Cortex of kidney (tissue), 1 donor: ENCODE measurements at places on chromosomes 12 and 14.

DNA sequence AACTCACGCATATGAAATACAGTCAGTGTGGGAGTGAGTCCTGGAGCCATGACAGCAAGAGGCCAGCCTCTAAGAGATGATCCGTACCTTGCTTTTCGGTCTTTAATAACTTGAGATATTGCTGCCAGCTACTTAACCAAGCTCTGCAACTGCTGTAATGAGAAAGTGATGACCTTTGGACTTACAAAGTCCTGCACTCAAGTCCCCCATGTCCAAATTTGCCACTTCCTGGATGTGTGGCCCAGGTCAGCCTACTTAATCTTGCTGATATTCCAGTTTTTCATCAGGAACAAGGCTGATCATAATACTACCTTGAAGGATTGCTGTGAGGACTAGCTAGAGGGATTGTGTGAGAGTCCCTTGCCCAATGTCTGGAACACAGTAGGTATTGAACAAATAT lies 33.8 kb upstream of the DUSP6 start:
- no peak for DNase-seq

DNA sequence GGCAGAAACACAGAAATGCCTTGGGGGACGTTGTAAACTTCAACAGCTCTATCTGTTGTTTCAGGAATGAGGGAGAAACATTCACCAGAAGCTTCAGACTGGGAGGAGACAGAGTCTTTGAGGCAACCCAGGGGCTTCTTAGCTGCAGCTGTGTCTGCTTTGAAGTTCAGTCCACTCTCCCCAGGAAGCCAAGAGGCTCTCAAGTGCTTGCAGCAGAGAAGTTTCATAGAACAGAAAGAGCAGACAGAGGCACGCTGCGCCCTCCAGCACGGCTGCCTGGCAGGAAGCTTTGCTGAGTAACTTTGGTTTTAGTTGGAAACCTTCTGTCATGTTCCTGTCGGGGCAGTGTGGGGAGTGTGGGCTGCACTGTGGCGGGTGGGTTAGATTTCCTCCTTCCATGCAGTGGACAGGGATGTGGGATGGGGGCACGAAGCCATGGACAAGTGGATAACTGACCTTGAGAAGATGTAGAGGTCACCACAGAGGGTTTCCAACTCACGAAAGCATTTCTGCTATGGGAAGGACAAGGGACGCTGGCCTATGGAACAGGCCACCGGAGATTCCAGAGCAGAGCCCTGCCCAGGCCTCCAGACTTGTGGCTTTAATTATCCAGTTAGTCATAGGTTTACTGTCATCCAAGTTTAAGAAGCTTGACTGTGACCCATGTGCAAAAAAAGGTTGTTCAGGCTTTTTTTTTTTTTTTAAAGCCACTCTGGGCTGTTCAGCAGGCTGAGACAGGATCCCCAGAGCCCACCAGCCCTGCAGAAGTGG lies 107.7 kb downstream of the ARF6 start:
- DNase-seq, result no peak

DNA sequence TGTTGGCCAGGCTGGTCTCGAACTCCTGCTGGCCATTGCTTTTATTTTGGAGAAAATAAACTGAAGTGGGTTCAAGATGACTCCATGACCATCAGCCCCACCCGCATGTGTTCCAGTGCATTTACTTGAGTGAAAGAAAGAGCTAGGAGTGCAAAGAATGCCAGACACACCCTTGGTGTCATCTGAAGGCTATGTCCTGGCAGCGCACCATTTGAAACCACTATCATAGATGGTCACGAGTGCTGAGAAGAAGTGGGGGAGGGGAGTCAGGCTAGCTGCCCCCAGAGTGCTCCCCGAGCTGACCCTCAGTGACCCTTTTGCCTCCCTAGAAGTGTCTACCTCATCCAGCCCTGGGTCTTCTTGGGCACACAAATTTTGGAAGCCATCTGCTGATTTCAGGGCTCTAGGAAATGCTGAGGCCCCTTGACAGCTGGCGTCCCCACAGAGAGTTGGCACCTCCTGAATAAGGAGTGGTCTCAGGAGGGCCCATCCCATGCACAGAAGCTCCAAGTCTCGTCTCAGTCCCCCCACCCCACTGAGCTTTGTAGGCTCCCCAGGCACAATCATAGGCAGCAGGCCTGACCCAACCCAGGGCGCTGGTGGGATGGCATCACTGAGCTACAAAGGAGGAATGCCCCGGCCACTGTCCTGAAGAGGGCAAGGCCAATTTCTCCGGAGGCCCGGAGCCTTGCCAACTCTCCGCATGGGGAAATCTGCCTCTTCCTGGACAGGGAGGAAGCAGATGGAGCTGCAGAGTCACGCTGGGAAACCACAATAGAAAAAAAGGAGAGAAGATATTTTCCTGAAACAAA lies 28.0 kb downstream of the PXN start:
- DNase-seq, result no peak

- DNase-seq, result no peak
These were observed 58.1 kb upstream of the CCND2 start for GRCh38 chr12:4215229-4216186.
